Activated CD4-positive, alpha-beta T cell treated with anti-CD3 and anti-CD28 coated beads for 4 hours (primary cell): ENCODE measurements at places on chromosomes 13 and 19.

DNA sequence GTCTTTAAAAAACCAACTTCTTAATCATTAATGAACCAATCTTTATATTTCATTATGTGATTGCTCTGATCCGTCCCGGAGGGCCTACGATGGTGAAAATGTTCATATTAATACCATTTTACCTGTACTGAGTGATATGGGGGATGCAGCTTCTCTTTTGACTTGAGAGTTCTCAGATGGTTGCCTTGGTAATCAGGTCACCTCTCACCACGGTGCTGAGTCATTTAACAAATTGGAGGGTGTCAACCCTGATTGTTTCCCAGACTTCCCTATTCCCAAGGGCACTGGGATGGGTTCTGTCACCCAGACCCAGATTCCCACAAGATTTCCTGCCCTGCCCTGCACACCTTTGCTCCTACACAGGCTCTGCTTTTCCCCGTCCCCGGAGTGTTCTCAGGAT is 128.5 kb upstream of the TMTC4 start:
- no peak for DNase-seq

DNA sequence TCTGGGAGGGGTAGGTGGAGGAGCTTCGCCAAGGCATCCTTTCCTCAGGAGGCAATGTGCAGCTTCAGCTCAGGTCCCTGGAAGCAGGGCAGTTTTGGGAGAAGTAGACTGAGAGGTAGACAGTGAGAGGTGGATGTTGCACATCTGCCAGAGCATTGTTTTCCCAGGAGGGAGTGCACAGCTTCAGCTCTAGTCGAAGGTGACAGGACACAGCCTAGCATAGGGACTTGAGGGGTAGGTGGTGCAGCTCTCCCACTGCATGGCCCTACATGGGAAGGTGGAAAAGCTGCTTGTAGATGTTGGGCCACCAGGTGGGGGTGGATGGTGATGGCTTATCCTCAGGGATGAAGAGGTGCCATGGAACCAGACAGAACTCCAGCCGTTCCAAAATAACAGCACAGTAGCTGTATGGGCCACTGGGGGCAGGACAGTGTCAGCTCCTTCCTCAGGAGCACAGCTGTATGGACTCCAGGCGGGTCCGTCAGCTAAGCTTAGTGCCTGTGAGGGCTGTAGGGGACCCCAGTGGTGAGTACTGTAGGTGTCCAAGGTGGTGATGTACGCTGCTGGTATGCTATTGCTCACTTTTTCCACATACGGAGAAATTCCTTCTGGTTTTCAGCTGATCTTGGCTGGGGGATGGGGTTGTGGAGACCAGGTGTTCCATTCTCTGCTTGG is 17.4 kb upstream of the ZNF543 start:
- no peak for DNase-seq

DNA sequence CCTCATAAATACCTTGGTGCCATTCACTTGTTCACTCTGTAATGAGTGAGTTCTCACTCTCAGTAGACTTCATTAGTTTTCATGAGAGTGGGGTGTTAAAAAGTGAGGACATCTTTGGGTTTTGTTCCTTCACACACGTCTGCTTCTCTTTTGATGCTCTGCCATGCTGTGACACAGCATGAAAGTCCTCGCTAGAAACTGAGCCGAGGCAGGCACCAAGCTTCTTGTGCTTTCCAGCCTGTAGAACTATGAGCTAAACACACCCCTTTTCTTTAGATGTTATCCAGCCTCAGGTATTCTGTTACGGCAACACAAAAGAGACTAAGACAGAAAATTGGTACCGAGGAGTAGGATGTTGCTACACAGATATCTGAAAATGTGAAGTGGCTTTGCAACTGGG is 43.7 kb downstream of the ALOX5AP start:
- DNase-seq = no peak

DNA sequence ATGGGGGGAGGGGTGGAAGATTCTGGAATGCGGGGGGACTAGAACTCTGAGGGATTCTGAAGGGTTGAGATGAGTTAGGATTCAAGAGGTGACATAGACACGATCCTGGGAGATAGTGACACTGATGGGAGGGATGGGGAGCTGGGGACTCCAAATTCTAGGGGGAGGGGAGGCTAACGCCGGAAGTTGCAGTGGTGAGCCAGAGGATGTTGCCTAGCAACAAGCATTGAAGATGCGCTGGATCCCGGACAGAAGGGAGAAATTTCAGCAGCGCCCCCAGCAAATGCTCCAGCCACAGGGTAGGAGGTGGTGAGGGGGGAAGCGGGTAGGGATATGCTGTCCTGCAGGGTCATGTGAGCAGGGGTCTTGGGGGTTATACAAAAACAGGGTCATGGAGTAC is 6.9 kb upstream of the LTBP4 start:
- DNase-seq = no peak
